Activated CD4-positive, alpha-beta memory T cell treated with anti-CD3 and anti-CD28 coated beads, Interleukin-2, amount 10 ng/mL, durations not matched to agents 7 days and 5 days (primary cell): ENCODE measurements at places on chromosomes 3 and 15. TPM values are rescaled to one million over a fixed set of nuclear protein-coding genes. Genes with fewer than 3 reads are reported as not detected.

Gene CORO2B
- total RNA-seq, result not detected

Gene SLC12A8
- total RNA-seq, result 1.3 TPM

Gene FAIM
- 2.2 TPM for total RNA-seq

DNA sequence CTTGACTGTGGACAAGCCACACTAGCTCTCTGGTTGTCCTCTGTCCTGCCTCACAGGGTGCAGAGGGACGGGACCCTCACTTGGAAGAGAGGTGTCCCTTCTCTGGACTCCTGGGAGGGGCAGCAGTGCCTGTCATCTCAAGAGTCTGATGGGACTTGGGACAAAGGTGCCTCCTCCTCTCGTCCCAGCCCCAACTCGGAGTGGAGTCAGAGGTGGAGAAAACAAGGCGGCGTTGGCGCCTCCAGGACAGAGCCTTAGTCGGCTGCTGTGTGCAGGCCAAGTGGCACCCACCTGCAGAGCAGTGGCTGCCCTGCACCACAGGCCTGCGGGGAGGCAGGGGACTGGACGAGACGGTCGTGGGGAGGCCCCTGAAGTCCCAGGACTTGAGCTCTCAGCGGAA is 9.4 kb upstream of the SEC13 start:
- DNase-seq, result no peak

GRCh38 chr3:194494951-194495374 is 8.2 kb upstream of the ATP13A3 start:
- DNase-seq, result no peak

Gene AADACL2
- total RNA-seq, result not detected

- DNase-seq, result no peak
Observed at GRCh38 chr3:143476965-143477640, 357.5 kb downstream of the CHST2 start.

- DNase-seq, result no peak
Observed at GRCh38 chr3:112042842-112043280, 8.3 kb downstream of the TMPRSS7 start.

Gene RHOV
- not detected for total RNA-seq

Gene SLC28A1
- total RNA-seq, result not detected

DNA sequence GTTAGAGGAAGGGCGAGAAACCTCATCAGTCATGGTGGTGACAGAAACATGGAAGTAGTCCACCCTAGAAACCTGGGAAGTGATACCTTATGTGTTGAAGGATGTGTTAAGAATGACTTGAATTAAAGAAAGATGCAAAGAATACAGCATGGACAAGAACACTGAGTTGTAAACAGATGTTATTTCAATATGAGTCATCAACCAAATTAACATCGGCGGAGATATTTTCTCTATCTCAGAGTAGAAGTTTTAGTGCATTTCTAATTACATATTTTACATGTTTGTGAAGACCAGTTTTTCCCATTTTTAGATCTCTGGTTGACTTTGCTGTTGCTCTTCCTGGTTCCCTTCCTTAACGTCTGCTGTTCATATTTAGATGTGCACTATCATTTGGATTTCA is 268.8 kb upstream of the TBL1XR1 start:
- DNase-seq, result no peak

Gene BSN
- total RNA-seq, result 0.05 TPM

DNA sequence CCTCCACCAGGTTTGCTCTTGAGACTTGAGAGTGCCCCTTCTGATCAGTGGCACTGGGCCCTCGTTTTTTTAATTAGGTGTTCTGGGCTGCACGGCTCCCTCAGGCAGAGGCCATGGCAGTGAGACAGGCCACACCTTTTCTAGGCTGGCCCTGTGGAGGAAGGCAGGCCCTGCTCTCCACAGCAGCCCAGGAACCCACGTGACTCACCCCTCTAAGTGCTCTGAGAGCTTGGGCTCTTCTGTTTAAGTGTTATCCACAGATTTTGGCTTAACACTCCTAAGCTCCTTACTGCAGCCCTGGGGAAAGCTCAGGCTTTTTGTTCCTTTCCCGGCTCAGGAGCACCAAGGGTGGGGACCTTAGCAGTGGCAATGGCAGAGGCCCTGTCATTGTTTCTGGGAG is 463.2 kb upstream of the GBE1 start:
- no peak for DNase-seq

Gene GP9
- total RNA-seq, result not detected

GRCh38 chr15:38148471-38148870 is 104.2 kb upstream of the SPRED1 start:
- DNase-seq, result no peak

Gene SKOR1
- total RNA-seq, result 0.25 TPM

- DNase-seq, result no peak
Observed at GRCh38 chr3:197367081-197367780, 68.8 kb upstream of the DLG1 start.

Gene DUOXA2
- not detected for total RNA-seq

Gene PRRT3
- total RNA-seq, result 6.1 TPM

- DNase-seq, result no peak
Observed at GRCh38 chr3:46031269-46031668, 4.0 kb upstream of the XCR1 start.

GRCh38 chr3:79604681-79605080 is 163.1 kb downstream of the ROBO1 start:
- no peak for DNase-seq

Gene CCDC80
- 0.40 TPM for total RNA-seq

GRCh38 chr15:44541282-44541958 is 4.5 kb downstream of the EIF3J start:
- no peak for DNase-seq

Gene ZIC1
- not detected for total RNA-seq

GRCh38 chr3:136783708-136784191 is 31.6 kb upstream of the STAG1 start:
- DNase-seq, result no peak

Gene TTLL13
- 0.58 TPM for total RNA-seq

- no peak for DNase-seq
Observed at GRCh38 chr3:48411606-48412374, 18.1 kb downstream of the PLXNB1 start.

GRCh38 chr3:13637311-13637891 is 88.5 kb downstream of the FBLN2 start:
- no peak for DNase-seq

- DNase-seq, result peak; percentile 2
Observed at GRCh38 chr15:68387381-68388143, 44.4 kb downstream of the ITGA11 start.

GRCh38 chr15:62067448-62068044 is 769 bp downstream of the C2CD4A start:
- DNase-seq, result no peak

- no peak for DNase-seq
Observed at GRCh38 chr3:30626443-30627180, 20.2 kb downstream of the TGFBR2 start.

GRCh38 chr3:149267565-149267964 is 45.9 kb upstream of the CP start:
- DNase-seq, result no peak

DNA sequence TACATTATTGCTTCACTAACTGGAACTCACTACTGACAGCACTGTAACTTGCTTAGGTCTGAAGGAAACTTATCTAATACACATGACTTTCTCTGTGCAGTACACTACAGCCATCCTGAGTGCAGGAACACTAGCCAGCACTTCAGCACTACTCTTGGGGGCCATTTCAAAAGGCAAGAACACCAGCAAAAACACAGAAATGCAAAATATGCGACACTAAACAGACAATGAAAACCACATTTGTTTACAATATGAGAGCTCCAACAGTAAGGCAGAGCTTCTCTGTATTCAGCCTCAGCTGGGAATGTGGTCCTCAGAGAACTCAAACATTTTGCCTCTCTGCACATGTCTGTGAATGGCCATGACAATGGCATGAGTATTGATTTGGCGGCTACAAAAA is 109.6 kb downstream of the ARRDC4 start:
- no peak for DNase-seq

DNA sequence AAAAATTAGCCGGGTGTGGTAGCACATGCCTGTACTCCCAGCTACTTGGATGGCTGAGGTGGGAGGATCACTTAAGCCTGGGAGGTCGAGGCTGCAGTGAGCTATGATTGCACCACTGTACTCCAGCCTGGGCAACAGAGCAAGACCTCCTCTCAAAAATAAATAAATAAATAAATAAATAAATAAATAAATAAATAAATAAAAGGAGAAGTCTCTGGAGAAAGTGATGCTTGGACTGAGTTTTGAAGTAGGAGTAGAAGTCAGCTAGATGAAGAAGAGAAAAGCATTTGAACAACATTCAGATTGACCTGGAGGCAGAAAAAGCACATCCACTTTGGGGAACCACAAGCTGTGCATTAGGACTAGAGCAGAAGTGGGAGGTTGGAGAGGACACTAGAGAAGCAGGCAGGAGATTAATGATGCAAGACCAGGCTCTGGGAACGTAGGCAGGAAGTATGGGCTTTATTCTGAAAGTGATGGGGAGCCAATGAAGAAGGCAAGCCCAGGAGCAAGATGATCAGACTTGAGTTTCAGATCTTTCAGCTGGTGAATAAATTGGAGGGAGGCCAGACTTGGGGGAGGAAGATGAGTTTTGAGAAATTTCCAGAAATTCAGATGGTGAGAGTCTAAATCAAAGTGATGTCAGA is 48.7 kb downstream of the KLHL6 start:
- DNase-seq, result no peak

Gene FBXO40
- total RNA-seq, result not detected
